DMS79 (cell line): ENCODE measurements at places on chromosomes 1 and 21.

DNA sequence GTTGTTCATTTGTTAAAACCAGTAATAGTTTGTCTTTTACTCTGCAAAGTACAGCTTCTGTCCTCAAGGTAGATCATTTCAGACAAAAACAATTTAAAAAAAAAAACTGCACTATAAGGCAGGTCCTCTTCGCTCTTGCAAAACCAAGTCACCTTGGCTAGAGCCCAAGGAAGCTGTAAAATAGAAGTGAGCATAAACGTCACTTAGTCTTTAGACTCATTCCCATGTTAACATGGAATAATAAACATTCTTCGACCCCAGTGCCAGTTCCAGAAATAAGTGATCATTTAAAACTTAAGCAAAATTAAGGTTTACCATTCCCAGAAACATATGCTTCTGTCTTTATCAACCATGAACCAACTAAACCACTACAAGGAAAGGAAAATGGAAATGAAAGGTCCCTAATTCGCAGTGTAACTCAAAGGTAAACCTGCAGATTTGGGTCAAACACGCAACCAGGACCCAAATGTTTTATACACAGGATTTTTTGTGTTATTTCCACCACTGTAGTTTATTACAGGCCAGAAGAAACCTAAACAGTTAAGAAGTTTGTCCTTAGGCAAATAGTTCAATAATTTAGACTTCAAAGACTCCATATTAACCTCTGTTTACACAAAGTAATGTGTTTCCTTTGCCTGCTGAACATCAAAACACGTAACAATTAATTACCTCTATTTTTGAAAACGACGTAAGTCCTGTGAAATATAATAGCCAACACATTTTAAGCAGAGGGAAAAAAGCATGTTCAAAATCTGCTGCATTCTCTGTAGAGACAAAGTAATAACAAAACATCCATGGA is 54.6 kb downstream of the TGFBR3 start:
- no peak for DNase-seq

DNA sequence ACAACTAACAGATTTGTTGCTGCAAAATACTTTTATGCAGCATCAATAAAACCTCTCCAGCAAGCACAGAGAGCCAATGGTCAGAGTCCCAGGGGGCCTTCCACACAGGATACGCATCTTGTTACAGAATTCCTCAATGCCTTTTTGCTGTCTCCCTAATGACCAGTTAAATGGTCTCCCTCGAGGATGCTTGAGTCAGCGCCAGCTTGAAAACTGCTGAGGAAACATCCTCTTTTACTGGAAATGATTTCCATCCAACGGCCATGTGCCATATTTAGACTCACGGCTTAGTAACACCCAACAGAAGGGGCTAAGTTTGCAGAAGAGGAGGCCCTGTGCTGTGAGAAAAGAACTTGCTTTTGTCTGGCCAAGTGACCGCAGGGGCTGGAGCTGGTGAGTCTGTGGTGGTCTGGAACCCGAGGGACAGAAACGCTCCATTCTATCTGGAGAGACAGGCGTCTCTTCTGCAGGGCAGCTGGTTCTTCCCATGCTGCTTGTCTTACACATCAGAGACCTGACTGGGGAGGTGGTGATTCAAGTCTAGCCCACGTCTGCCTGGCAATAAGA is 496.4 kb downstream of the SETD4 start:
- peak; percentile 33 for DNase-seq

DNA sequence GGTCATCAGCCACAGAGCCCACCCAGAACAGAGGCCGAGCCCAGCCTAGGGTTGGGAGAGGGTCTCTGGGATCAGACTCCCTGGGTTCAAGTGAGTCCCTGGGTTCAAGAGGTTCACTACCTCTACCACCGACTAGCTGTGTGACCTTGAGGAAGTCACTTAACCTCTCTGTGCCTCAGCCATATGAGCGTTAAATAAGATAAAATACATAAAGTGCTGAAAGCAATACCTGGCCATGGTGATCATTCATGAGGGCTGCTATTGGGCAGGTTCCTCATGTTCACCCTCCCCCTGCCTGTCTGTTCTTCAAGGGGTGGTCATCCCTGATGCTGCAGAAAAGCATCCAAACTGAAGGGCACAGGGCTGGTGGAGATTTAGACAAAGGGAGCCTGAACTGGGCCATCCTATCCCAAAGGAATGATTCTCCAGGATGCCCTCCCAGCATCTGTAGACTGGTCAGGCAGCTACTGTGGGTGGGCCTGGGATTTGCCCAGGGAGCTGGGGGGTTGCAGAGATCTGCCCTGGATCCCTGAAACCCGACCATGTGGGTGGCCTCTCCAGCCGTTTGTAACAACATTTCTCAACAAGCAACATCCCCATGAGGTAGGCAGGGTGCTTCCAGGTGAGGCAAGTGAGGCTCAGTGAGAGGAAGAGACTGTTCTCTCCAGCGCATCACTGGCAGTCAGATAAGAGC is 196.6 kb downstream of the MATN1 start:
- DNase-seq = no peak

DNA sequence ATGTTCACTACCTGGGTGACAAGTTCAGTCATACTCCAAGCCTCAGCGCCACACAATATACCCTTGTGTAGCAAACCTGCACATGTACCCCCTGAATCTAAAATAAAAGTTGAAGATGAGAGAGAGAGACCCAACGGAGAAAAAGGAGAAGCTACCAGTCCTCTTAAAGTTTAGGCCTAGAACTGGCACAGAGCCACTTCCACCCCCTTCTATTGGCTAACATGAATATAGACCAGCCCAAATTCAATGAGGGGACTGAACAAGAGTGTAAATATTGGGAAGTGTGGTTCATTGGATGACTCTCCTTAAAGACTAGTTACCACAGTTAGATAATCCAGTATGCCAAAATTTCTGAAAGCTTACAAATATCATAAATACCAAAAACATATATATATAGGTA is 139.9 kb upstream of the ATP1B1 start:
- no peak for DNase-seq

- no peak for DNase-seq
Measured at GRCh38 chr1:172640111-172640510, 18.8 kb upstream of the FASLG start.

- DNase-seq = peak; percentile 75
Measured at GRCh38 chr1:44036409-44037139, 5.3 kb upstream of the SLC6A9 start.

DNA sequence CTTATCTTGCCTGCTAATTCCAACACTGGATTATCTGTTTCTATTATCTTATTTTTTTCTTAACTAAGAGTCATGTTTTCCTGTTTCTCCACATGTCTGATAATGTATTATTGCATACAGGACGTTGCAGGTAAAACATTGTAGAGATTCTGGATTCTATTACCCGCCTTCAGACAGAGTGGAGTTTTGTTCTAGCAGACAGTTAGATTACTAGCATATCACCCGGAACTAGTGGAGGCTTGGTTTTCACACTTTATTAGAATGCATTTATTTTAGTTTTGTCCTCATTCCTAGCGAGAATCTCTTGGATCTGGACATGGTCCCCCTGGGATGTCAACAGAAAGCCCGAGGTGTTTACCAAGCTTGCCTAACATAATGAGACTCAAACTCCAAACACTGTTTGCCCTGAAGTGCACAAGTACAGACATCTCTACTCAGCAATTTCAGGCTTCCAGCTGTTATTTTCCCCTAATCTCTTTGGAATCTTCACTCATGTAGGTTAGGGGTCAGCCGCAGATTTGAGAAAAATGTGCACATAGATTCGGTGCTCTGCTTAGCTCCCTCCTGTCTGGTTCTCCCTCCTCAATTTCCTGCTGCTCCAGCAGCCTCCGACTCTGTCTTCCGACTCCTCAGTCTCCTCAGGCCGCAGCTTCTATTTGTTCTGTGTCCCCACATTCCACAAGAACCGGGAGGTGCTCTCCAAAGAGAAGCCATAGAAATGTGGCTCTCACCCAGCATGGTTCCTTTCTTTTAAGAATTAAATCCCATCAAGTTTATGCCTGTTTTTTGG is 36.8 kb upstream of the PTPRF start:
- no peak for DNase-seq

DNA sequence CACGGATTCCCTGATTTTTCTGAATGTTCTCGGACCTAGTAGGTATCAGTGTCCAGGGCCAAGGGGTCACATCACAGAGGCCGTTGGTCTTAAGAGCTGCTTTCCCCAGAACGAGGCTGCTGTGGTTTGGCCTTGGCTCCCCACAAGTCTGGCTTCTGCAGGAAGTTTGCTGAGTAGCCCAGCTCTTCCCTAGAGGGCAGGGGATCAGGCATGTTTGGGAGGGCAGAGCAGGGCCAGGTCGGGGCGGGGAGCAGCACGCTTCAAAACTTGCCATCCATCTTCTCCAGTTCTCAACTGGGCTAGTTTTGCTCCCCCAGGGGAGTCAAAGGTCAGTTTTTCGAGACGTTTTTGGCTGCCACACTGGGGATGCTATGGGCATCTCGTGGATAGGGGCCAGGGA is 37.0 kb downstream of the MAN1C1 start:
- no peak for DNase-seq

- DNase-seq = no peak
Measured at GRCh38 chr1:202976633-202977032, 9.6 kb upstream of the CYB5R1 start.

DNA sequence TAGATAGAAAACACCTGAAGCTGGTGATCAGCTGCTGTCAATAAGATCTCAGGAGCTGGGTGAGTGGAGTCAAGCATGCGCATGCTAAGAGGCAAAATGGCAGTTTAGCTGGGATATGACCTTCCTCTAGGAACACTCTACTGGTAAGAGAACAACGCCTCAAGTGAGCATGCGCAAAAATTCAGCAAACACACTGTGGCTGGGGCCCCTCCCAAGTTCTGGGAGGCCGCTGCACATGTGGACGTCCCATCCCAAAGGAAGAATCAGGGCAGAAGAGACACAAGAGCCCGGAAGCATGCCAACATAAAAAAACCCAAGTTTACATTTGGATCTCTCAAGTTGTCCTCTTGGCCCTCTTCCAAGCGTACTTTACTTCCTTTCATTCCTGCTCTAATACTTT is 126.3 kb upstream of the F3 start:
- DNase-seq = no peak

GRCh38 chr1:79448426-79448825 is 441.9 kb upstream of the ADGRL4 start:
- no peak for DNase-seq

- DNase-seq = no peak
Measured at GRCh38 chr1:15351310-15351709, 58.4 kb upstream of the EFHD2 start.

DNA sequence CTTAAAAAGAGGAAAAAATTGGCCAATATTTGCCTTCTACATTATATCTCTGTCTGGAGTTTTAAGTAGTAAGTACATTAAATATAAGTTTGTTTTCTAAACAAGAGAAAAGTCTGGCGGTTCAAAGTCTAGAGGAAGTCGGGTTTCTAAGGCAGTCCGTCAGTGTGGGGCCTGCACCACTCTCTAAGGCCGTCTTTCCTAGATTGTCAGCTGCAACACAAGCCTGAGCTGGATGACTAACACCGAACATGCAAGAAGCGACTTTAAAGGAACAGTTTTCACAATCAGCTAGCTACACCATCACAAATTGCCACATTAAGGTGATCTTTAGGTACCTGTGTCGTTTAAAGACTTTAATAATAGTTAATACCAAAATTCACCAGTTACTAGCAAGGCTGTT is 19.6 kb downstream of the CCSAP start:
- no peak for DNase-seq

DNA sequence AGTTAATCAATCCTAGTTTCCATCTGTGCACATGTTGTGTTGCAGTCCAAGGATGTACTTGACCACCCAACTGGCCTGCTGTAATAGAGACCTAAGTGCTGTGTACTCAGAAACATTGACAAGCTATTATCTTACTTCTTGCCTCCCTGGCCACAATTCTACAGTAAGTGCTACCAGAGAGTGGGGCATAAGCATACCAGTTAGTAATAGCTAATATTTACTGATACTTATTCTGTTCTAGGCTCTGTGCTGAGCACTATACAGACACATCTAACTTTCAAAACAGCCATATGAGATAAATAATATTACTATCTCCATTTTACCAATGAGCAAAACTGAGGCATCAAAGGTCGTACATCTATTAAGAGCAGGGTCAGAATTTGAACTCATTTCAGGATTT is 49.5 kb upstream of the NPL start:
- no peak for DNase-seq

DNA sequence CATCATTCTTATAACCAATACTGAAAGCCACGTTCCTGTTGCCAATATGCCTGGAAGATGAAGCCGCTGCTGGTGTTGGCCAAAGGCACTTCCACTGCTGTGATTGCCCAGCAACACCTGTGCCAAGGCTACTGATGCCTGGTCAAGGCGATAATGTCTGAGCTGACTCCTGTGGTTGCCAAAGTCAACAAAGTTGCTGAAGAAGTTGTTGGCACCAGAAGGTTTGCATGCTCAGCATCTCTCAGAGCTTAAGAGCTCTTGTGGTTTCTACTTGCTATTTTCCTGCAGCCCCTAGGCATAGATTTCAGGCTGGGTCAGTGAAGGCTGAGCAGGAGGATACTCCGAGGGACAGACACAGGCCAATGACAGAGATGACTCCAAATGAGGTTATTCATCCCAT is 63.4 kb upstream of the RAB3GAP2 start:
- DNase-seq = peak; percentile 95

DNA sequence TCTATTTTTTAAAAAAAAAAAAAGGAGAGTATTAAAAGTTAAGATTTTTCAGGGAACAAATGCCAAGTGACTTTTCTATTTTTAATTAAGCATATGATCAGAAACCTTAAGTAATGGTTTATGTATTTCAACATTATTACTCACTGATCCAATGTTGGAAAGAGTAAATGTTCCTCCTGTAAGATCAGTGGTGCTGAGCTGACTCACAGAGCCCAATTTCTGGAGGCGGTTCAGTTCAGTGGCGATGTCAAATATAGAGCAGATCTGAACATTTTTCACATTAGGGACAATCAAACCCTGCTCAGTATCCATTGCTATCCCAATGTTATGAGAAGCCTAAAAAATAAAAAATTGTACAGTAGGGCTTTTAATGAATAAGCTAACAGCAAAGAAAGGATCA is 28.2 kb upstream of the LRRC39 start:
- no peak for DNase-seq

DNA sequence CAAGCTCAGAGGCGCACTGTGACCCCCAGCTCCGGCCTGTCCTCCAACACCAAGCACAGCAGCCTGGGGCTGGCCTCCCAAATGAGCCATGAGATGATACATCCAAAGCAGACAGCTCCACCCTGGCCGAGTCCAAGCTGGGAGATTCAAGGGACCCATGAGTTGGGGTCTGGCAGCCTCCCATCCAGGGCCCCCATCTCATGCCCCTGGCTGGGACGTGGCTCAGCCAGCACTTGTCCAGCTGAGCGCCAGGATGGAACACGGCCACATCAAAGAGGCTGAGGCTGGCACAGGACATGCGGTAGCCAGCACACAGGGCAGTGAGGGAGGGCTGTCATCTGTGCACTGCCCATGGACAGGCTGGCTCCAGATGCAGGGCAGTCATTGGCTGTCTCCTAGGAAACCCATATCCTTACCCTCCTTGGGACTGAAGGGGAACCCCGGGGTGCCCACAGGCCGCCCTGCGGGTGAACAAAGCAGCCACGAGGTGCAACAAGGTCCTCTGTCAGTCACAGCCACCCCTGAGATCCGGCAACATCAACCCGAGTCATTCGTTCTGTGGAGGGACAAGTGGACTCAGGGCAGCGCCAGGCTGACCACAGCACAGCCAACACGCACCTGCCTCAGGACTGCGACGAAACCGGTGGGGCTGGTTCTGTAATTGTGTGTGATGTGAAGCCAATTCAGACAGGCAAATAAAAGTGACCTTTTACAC is 29.1 kb downstream of the SLC19A1 start:
- no peak for DNase-seq
